HuH-7 (cell line): ENCODE measurements at places on chromosomes 11 and 22.

GRCh38 chr11:7489376-7489775 is 4.1 kb downstream of the OLFML1 start:
- DNase-seq, result no peak

- DNase-seq, result no peak
Observed at GRCh38 chr11:45710561-45710960, 45.1 kb upstream of the CHST1 start.

GRCh38 chr11:8298801-8299786 is 35.4 kb upstream of the LMO1 start:
- DNase-seq, result no peak

DNA sequence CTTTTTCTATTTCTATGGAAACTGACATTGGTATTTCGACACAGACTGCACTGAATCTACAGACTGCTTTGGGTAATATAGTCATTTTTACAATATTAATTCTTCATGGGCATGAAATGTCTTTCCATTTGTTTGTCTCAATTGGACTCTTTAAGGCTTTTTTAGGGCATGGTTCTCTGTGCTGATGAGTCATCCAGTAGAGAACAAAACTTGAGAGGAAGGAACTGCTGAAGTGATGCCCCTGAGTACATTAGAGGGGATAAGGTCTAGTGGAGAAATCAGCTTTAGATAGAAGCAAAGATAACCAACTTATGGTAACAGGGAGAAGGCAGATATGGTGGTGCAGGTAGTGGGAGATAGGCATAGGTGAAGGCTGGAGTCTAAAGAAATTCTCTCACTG is 25.1 kb downstream of the TSG101 start:
- DNase-seq, result no peak

DNA sequence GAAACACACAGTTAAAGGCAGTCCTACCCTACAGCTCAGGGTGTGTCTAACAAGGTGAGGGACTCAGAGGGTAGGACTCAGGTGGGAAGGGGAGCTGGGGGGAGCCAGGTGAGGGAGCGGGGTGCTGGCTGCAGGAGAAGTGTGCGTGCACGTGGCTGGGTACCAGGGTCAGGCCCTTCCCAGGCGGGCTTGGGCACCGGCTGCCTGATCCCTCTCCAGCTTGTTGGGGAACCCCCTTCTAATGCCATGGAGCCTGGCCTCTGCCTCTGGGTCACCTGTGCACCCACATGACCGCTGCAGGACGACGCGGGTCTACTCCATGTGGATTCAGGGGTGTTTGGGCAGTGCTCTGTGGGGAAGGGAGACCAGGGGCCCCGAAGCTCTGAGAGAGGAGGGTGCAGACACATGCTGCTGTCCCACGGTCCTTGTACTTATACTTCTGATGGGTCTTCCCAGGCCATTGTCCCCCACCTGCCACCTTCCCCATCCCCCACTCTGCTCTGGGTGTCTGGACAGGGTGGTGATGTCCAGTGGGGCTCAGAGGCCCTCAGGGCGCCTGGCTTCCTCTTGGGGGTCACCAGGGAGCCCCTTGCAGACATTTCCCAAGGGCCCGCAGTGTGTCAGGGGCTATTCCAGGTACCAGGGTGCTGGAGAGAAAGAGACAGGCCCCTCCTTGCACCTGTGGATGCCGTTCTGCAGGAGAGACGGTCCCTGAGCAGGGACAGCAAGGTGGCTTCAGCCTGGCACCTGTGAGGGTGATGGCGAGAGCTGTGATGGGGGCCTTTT is 10.4 kb upstream of the MRGPRD start:
- no peak for DNase-seq

DNA sequence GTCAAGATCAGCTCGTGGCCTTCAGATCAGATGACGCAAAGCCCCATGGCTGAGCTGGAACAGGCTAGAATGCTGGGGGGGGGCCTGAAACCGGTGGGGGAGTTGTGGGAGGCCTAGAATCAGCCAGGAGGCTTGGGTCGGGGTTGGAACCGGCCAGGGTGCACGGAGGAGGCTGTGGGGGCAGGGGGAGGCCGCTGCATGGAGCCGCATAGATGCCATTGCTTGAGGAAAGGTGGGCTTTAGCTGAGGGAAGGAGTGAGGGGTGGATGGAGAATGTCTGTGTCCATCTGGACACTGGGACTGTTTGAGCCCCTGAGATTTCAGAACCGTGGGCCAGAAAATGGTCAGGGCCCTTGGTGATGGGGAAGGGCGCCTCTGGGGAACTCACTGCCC is 25.2 kb downstream of the CDPF1 start:
- no peak for DNase-seq

- DNase-seq, result peak; percentile 100
Observed at GRCh38 chr11:67356864-67357561, 3.7 kb upstream of the POLD4 start.

GRCh38 chr11:64415286-64415685 is 56.3 kb downstream of the RPS6KA4 start:
- no peak for DNase-seq

DNA sequence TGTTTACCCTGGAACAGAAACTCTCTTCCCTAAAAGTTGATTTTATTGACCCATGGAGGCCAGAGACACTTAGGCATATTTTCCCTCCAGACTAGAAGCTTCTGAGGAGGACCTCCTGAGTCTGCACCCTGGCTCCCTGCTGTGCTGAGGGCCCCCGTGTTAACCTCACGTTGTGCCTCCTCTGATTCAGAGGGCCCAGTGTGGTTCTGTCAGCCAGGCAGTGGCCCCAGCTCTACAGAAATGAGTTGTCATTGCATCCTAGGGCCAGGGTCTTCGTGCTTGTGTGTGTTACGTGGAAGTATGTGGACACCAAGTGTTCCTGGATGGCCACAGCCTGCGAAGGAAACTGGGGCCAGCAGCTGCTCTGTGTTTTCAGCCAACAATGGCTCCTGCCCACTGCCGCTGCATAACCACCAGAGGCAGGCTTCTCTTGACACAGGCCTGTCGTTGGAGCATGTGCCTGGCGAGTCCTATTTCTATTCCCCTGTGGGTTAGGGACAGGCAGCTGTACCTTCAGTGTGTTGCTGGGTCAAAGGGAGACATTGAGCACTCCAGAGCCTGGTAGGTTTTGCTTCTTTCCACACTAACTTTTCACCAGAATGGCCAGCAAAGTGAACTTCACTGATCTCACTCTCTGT is 44.5 kb downstream of the MED15 start:
- peak; percentile 40 for DNase-seq

DNA sequence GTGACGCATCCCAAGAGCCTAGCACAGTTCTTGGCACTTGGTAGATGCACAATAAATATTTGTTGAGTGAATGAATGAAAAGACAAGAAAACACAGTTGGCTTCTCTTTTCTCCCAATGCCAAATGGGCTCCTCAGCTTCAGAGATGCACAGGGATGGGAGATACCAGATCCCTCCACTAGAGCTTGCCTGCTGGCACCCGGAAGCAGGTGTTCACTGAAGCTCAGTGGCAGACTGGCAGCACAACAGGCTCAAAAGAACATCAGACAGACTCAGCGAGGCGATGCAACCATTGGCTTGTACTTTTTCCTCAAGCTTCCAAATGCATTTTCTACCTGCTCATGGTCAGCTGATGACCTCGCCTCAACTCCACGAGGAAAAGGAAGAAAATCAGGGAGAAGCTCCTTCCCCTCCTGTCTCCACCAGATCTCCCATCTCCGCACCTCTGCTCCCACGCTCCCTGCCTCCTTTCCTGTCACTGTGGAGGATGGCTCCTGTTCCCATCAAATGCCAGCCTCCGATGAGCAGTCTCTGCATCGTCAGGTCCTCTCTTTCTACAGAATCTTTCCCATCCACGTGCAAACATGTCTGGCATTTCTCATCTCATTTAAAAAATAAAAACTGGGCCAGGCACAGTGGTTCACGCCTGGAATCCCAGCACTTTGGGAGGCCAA is 5.8 kb downstream of the RAPSN start:
- DNase-seq, result peak; percentile 44

GRCh38 chr22:29270475-29271271 is 2.6 kb downstream of the EWSR1 start:
- peak; percentile 84 for DNase-seq

- no peak for DNase-seq
Observed at GRCh38 chr11:41895081-41895480, 435.6 kb upstream of the LRRC4C start.

DNA sequence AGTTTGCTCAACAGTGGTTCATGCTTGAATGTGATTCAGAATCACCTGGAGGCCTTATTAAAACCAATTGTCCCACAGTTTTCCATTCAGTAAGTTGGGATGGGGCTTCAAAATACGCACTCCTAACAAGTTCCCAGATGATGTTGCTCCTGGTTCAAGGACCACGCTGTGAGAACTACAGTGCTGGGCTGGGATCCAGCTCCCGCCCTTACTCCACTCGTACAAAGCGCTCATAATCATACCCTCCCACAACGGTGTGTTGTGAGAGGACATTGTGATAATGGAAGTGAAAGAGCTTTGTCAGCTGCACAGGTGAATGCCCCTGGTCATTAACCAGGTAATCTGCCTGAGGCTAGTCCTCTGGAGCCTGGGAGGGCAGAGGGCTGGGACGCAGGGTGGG is 1.3 kb upstream of the CD82 start:
- DNase-seq, result no peak

- DNase-seq, result no peak
Observed at GRCh38 chr11:26326793-26327400, 5.0 kb upstream of the ANO3 start.

- peak; percentile 59 for DNase-seq
Observed at GRCh38 chr11:35662649-35663407, at the start of gene TRIM44. TRIM44 (plus strand) TSS chr11:35662775; CDS start chr11:35663112, 337 bp downstream.

GRCh38 chr11:73266646-73267020 is 5.5 kb upstream of the P2RY6 start:
- DNase-seq, result no peak

DNA sequence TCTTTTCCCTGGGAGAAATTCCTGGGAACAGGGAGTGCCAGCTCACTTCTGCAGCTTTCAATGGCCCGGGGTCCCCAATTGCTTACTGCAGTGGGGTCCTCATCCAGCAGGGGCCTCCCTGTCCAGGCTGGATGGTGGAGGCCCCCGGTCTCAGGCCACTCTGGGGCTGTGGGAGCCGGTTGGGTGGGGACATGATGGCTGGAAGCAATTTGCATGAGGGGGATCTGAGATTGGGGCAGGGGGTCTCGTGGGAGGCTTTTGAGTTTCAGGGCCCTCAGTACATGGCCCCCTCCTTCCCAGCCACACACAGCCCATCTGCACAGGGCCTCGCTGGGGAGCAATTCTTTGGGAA is 25.2 kb downstream of the MRGPRD start:
- DNase-seq, result no peak

DNA sequence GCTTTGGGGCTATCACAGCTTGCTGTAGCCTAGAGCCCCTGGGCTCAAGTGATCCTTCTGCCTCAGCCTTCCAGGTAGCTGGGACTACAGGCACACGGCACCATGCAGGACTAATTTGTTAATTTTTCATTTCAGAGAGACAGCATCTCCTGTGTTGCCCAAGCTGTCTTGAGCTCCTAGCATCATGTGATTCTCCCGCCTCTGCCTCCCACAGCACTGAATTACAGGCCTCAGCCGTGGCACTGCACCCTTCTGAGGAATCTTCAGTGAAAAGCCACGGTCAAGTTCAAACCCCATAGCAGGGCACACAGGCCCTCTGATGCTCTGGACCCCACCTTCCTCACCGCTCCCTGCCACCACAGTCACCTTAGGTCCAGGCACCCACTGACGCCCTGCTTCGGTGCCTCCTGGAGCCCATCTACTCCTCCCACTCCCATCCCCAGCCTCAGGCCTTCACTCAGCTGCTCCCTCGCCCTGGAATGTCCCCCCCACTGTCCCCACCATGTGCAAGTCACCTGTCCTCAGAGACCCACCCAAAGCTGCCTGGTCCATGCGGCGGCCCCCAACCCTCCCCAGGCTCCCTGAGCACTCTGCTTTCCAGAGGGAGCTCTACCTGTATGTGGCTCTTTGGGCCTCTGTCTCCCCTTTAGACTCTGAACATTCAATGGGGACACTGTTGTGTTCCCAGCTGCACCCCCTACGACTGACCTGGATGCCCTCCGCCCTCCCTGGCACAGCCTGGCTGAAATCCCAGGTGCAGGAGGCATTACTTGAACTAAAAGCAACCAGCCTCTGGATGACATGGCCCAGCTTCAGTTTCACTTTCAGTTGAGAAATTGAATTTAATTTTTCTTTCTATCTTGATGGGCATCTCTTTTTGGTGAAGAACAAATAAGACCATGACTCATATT is 1.6 kb downstream of the APOL2 start:
- DNase-seq, result no peak

GRCh38 chr11:120063686-120064340 is 74.1 kb downstream of the TRIM29 start:
- DNase-seq, result no peak

DNA sequence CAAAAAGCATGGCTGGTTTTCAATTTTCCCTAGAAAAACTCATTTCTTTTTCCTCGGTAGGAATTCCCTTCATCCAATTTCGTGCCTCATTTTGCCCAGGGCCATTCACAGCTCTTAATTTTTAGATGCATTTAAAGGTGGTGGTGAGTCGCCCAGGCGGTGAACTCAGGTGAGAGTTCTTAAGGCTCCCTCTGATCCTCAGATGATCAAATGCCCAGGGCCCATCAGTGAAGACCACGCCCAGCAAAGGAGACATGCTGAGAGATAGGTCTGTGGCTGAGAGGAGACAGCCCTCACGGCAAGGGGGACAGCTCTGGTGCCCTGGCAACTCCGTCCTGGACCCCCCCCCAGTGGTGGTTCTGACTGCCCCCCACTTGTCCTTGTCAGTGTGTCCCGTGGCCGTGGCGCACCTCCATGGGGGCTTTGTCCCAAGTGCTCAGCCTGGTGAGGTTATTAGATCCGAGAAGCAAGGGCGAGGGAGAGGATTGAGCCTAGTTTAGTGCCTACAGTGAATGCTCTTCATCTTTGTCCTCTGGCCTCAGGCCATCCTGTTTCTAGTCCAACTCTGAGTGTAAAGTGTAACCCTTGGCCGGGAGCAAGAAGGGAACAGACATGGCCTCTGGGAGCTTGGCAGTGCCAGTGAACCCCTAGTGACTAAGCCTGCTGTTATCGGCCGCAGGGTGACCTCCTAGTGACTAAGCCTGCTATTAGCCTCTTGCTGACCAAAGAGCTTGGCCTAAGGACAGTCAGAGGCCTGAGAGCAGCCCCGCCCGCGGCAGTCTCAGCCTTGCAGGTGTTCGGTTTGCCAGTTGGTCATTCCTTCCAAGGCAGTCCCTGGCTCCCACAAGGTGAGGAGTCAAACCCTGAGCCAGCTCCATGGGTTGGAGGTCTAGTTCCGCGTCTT is 83.5 kb downstream of the CTTN start:
- DNase-seq, result no peak

DNA sequence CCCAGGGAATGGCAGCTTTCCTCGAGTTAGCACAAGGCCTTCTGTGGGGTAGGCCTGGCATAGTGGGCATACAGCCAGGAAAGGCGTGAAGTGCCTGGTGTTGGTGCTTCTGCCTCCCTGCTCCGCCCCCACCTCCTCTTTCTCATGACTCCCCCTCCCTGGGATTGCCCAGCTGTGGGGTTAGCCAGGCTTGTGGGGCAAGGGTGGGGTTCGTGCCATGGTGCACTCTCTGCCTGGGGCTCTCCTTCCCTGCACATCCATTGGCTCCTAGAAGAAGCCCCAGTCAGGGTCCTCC is 236.8 kb upstream of the NCAM1 start:
- DNase-seq, result no peak
